ENCODE measurements at places on chromosomes 12 and 14.

GRCh38 chr14:101247842-101248725 lies 313.2 kb upstream of the DIO3 start:
- no peak for DNase-seq

- DNase-seq, result no peak
Observed at GRCh38 chr14:55097881-55098560, 31.0 kb upstream of the LGALS3 start.

DNA sequence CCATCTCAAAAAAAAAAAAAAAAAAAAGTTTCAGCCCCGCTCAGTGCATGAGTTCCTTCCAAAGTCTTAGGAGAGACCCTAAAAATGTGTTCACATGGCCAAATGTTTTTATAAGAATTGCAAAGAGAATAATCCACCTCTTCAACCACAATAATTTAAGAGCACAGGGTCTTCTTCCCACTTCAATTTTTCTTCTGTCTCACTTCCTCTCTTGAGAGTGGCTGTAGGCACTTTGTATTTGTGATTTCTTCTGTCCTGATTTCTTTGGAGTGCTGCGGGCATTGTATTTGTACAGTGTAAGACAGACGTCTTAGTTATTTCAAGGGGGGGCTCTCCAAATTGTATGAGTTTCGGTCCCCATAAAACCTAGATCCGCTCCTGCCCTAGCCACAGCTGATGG lies 58.3 kb downstream of the C12orf56 start:
- DNase-seq, result no peak

DNA sequence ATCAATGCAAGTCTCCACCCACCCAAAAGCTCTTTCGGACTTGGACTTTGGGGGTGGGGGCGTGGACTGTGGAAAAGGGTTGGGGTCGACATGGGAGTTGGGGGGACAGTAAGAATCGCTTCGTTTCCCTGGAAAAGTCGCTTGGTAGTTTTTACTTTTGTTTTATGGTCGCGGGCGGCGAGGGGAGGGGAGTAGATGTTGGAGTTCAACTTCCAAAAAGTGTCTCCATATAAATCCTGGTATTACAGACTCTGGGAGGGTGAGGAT lies 568 bp upstream of the BCL11B start:
- DNase-seq, result no peak

DNA sequence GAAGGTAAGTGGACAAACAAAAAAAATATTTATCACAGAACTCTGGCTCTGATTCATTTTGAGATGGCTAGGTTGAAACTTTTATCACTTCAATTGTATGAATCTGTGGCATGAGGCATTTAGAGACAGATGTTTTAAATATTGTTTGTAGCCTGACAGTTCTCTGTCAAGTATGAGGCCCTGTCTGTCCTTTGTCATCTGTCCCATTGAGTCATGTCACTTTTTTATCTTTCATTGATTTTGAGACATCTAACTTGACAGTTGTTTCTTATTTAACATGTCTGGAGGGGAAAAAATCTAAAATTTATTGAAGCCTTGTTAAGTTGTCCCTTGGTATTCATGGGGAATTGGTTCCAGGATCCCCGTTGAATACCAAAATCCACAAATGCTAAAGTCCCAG lies 829.5 kb downstream of the FSCB start:
- DNase-seq, result no peak

DNA sequence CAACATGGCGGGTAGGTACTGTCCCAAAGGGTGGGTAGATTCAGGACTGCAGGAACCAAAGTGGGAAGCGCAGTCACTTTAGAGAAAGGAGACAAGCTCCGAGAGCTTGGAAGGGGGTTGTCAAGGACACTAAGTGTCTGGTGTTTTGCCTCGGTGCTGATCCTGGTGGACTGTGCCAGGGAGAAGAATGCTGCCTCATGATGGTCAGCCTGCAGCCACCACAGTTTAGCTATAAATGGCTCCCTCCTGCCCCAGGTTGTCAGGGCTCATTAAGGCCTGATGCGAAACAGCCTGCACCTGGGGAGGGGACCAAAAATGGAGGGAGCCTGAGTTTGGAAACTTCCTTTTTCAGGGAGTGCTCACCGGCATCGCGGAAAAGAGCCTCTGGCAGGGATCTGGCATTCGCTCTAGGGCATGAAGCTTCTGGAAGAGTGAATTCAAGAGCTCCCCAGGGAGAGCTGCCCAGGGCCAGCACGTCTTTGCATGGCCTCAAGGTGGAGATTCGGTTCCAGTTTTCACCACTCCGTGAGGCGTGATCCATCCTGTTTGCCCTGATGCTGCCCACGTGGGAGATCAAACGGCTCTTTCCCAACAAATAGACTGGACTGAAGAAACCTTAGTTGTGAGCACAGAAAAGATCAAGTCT lies 164.0 kb downstream of the FOXN3 start:
- DNase-seq, result no peak

Data from NCI-H2107 (cell line).